Epithelial cell of proximal tubule (primary cell): ENCODE measurements at places on chromosomes 1 and 21. TPM values are rescaled to one million over a fixed set of nuclear protein-coding genes. Genes with fewer than 3 reads are reported as not detected.
A peak's percentile ranks its signal among the peaks of the same experiment; 100 is the strongest.

- no peak for DNase-seq
Measured at GRCh38 chr1:180188091-180188506, 33.4 kb downstream of the QSOX1 start.

- DNase-seq, result no peak
Measured at GRCh38 chr1:25802915-25803314, 2.9 kb downstream of the SELENON start.

DNA sequence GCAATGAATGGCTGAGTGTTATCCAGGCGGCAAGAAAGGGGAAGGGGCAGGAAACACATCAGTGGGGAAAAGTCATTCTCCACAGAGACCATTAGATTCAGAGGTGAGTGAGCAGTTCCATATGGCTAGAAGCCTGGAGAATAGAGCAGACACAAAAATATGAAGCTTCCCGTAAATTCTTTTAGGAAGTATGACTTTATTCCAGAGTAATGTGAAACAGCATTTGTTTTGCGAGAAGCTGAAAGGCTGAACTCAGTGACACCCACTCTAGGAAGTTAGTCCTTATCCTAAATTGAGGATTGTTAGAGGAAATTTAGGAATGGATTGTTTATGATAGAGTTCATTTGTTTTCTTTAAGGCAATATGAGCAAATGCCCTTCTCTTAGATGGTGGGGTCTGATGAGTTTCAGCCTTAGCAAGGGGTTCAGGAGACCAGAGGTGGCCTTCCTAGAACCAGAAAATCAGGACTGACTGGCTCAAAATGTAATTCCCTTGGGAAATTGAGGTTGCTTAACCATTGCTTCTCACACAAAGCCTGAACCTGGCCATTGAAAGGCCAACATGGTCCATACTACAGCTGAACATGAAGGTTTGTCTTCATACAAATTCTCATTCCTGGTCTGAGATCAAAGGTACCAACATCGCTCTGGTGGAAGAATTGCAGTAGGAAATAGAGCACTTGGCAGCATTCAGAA is 167.5 kb downstream of the TPR start:
- DNase-seq, result no peak

HUNK gene
- 1.6 and 2.8 TPM in 2 replicates for total RNA-seq

DNA sequence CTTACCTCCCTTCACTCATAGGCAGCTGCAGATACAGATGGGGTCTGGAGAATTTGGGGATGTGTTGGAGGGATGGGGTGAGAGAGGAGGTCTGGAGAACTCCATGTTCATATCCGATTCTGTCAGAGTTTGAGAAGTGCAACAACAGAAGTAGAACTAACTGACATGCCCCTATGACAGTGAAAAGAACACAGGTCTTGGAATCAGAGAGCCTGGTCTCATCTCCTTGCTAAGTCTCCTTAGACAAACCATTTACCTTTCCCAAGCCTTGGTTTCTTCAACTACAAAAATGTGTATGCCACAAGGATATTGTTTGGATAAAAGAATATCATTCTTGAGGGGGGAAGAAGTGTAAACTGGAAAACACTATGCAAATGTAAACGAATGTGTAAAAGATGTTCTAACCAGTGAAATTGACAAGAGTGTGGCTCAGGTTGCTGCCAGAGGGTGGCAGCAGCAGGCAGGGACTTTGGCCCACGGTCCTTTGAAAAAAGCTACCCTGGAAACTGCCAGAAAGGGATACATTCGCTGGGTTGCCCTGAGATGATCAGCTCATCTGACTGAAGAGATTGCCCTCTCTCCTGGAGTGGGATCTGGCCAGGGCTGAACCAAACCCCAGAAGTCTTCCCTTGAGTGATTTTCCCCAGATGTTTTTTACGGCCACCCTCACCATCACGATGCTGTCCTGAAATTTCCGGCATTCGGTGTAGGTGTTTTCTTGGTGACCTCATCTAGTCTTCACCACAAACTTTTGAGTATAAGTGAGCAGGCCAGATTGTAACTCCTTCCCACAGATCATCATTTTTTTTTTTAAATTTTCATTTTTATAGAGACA is 17.0 kb upstream of the CD2 start:
- DNase-seq, result no peak

DNA sequence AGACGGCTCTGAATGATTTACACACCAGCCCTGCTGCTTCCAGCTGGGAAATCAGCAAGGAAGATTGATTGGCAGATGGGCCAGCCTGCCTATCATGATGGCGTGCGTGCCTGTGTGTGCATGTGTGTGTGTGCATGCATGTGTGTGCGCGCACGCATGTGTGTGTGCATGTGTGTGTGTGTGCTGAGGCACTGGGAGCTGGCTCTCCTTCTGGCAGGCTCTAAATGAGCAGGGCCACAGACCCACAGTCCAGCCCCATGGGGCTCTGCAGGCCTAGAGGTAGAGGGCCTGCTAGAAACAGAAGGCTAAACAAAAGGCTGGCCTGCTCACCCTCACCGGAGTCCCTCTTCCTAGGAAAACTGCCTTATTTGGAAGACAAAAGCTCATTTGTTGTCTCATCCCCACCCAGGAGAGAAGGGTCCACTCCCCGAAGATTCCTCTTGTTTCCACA is 6.0 kb downstream of the KLHDC8A start:
- no peak for DNase-seq

DNA sequence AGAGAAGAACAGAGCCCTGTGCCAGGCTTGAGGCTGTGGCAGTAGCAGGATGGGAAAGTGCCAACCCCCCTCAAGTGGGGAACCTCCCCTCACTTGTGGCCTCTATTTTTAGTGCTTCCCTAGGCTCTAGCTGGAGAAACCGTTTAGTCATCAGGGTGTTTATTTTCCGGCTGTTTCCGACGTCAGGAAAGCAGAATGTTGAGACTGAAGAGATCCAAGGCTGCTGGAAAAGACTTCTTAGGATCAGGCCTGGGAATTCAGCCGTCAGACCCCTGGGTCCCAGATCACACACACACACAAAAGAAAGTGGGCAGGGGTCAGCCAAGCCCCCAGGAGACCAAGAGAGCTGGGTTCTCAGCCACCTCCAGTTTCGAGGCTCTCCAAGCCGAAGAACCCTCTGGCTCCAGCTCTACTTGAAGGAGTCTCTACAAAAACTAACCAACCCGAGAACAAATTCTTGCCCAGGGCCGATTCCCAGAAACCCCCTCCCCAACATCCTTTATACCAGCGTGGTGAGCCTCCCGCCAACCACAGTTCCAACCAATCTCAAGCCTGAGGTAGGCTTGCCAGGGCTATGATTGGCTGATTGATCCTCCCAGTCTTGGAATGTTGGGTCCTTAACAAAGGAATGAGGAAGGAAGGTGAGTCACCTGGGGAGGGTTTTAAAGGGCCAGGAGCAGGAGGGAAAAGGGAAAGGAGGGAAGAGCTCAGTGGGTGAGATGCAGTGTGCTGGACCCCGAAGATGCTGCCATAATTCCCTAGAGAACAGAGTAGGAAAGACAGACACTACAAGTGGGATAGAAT is 2.5 kb upstream of the MEF2D start:
- DNase-seq, result peak; percentile 78

DNA sequence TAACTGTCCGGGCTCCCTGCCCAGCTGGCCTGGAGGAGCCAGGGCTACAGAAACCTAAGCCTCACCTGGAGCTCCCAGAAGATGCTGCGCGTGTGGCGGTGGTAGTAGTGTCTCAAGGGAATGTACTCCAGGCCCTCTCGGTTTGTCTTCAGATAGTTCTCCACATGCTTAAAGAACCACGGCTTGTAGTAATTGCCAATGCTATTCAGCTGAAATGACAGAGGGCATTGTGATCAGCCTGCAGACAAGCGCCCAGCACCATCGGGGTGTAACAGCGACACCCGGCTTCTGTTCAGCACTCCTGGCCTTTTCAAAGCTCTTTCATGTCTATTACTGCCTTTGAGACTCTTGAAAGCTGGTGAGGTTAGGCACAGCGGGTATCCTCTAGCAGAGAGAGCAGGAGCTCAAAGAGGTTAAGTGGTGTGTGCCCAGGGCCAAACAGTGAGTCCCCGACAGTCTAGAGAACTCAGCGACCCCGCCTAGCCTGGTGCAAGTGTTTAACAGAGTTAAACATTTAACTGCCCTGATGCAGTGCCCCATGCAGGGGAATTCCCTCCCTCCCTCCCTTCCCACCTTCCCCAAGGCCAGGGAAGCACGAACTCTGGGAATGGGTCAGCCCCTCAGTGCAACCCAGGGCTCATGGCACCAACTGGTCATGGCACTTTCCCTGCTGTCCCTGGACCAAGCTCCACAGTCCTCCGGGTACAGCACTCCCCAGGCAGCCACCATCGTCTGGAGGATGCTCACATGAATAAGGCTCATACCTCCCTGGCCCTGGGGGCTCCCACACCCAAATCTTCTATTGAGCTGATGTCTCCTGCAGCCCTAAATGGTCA is 21.5 kb downstream of the DHCR24 start:
- DNase-seq, result no peak

LCE1E gene
- not detected in 2 replicates for total RNA-seq

DNA sequence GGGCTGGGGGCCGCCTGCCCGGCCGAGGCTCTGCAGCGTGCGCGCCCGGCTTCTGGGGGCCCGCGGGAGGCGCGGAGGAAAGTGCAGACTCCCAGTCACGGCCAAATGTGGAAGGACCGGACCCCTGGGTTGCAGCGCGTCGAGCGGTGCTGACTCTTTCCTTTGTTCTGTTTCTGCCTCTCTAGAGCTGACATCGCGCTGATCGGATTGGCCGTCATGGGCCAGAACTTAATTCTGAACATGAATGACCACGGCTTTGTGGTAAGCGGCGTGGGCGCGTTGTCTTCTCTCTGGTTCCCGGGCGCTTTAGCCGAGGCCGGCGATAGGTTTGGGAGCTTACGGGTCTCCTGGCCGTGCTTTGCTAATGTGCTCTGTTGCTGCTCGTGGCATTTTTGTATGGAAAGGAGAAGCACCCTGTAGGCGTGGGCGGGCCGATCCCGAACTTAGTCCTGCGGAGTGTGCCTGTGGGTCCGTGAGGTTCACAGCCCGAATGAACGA is 629 bp downstream of the PGD start:
- no peak for DNase-seq
